NCI-H774 (cell line): ENCODE measurements at places on chromosomes 12 and 14.

DNA sequence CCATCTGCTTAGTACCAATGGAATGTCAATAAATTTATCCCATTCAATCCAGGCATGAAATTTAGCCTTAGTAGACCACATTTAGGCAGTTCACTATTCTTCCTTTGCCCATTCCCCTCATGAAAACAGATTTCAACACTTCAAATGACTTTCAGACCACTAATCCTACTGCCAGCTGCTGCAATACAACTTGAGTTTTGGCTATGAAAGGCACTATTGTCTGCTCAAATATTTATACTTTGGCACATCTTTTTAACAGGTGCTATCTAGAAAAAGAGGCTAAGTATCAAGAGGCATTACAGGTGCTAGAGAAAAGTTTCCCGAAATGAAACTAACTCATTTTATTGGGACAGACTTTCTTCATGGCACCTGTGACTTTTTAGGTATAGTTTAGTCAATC lies 499.8 kb downstream of the C12orf50 start:
- DNase-seq = no peak

- DNase-seq = no peak
These were observed 6.4 kb downstream of the SLC39A9 start for GRCh38 chr14:69404883-69405282.

GRCh38 chr12:60522684-60523400 lies 927.0 kb downstream of the SLC16A7 start:
- no peak for DNase-seq

DNA sequence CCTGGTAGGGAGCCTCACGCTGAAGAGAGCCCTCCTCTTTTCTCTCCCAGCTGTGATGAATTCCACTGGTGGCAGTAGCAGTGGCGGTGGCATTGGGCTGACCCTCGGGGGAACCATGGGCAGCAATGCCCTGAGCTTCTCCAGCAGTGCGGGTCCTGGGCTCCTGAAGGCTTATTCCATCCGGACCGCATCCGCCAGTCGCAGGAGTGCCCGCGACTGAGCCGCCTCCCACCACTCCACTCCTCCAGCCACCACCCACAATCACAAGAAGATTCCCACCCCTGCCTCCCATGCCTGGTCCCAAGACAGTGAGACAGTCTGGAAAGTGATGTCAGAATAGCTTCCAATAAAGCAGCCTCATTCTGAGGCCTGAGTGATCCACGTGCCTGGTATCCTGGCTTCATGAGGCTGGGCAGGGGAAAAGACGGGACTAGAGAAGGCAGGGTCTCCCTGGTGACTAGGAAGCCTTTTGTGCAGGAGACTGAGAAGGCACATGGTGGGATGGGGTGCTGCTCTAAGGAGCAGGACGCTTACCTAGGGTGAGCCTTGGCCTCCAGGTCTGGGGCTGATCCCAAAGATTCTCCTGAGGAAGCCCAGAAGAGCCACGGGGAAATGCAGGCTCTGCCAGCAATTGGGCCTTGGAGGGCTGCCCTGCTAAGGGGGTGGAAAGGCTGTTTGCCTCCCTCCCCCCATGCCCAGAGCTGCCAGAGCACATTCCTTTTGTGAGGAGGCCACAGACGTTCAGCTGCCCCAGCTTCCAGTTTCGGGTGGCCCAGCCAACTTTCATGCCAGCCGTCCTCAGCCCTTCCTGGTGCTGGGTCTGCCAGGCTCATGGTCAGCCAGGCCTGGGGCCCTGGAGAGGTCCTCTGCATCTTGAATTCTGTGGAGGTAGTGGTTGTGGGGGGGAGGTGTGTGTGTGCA lies 15.8 kb downstream of the KRT7 start:
- DNase-seq = no peak

GRCh38 chr14:33229269-33229929 lies 290.7 kb downstream of the NPAS3 start:
- no peak for DNase-seq

GRCh38 chr14:53951627-53952303 lies 4.9 kb downstream of the BMP4 start:
- no peak for DNase-seq

DNA sequence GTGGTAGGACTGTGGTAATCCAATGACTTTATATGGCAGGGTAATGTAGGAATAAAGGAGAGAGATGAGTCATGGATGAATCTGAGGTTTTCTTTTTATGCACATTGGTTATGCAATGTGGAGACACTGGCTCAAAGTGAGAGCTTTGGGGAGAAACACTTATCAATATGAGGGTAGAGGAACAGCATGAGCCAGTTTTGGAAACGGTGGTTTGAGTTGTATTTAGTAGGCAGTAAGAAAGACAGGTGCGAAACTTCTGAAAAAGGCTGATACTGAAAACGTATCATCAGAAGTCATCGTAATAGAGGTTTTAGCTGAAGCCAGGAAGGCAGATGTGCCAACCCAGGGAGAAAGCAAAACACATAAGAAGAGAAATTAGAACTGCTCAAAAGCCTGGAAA lies 854.8 kb upstream of the SEL1L start:
- no peak for DNase-seq

DNA sequence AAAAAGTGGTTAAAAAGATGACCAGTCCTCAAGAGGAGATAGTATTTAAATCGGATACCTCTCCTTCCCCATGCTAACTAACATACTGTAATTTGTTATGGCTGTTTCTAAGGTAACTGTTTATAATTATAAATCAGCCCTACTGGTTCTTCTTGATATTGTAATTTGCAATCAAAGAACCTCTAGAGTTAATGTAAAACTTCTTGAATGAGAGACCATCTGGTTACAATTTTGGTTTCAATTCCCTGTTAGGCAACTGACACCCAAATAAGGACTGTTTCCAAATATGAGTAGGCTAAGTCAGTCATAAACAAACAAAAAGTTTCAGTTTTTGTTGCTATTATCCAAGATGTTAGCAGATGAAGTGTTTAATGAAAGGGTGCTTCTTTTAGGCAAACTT lies 120.2 kb upstream of the DNM1L start:
- no peak for DNase-seq

GRCh38 chr12:75483431-75483830 lies 2.9 kb downstream of the GLIPR1 start:
- no peak for DNase-seq

GRCh38 chr12:104699489-104700190 lies 242.9 kb downstream of the CHST11 start:
- no peak for DNase-seq

- no peak for DNase-seq
These were observed at the start of gene HAL for GRCh38 chr12:95996034-95996658. TSS of gene HAL (minus strand) at chr12:95996344. CDS start at chr12:95995910, 434 bp downstream.
